ENCODE measurements at places on chromosomes 13 and 19. TPM values are rescaled to one million over a fixed set of nuclear protein-coding genes. Genes with fewer than 3 reads are reported as not detected.

ZNF506 gene
- 8.3 TPM for total RNA-seq

OVOL3 gene
- not detected for total RNA-seq

DNA sequence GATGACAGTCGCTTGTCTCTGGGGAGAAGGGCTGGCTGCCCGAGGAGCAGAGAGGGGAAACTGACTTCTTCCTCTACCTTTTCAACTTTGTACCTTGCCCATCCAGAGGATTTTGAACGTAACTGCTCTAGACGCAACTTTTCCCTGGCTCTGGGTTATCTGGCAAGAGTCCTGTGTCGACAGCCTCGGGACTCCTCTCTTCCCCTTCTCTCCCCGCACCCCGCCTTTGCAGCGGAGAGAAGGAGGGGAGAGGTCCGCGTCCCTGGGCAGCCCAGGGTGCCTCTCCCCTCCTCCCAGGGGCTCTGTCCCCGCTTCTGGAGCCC lies 574 bp downstream of the SH3GL1 start:
- DNase-seq = no peak

GRCh38 chr19:50983625-50984292 lies at the start of gene KLK7:
Gene KLK7, minus strand, starts transcription at chr19:50983917. Its CDS starts 1,518 bp downstream, at chr19:50982399.
- peak; percentile 66 for DNase-seq

GRCh38 chr13:30340331-30341250 lies 33.2 kb upstream of the KATNAL1 start:
- DNase-seq = no peak

Data from H1 (cell line).